SW 1271 (cell line): ENCODE measurements at places on chromosomes 1 and 21.

DNA sequence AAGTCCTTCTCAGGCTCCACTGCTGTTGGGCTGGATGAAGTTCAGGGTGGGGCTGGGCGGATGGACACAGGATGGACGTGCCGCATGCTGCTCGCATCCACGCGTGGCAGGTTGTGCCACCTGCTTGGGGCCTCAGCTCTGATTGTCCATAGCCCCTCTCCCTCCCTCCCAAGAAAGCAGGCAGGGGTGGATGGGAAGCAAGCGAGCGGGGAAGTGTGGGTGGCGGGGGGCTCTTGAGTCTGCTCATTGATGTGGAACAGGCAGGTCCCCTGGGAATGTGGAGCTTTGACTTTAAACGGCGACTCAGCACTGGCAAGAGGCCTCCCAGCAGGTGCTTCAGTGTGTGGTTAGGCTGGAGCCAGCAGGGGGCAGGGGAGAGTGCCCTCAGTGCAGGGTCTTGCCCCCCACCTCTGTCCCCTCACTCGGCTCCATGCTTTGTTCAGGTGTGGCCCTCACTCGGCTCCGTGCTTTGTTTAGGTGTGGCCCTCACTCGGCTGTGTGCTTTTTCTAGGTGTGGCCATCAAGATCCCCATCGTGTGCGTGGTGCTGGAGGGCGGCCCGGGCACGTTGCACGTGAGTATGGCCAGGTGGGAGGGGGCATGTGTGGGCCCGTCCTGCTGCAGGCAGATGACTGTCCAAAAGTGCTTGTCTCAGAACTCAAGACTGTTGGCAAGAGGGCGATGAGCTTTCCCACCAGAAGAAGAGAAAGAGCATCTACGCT lies 23.9 kb downstream of the TRPM2 start:
- DNase-seq = no peak

GRCh38 chr1:173107696-173108095 lies 57.0 kb upstream of the TNFSF18 start:
- no peak for DNase-seq

- DNase-seq = no peak
Observed at GRCh38 chr1:86733340-86733739, 29.0 kb downstream of the SH3GLB1 start.

DNA sequence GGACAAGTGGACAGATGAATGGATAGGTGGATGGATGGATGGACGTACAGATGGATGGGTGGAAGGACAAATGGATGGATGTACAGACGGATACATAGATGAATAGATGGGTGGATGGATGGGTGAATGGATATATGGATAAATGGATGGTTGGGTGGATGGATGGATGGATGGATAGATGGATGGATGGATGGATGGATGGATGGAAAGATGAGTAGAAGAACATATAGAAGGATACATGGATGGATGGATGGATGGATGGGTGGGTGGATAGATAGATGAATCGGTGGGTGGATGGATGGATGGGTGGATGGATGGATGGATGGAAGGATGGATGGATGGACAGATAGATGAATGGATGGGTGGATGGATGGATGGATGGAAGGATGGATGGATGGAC lies 274.3 kb downstream of the KAZN start:
- no peak for DNase-seq

- no peak for DNase-seq
Observed at GRCh38 chr1:83850834-83851233, 148.1 kb downstream of the TTLL7 start.

- DNase-seq = no peak
Observed at GRCh38 chr1:41329662-41330587, 31.3 kb upstream of the FOXO6 start.

- DNase-seq = no peak
Observed at GRCh38 chr1:11321656-11322491, 48.9 kb downstream of the UBIAD1 start.
